Renal cortical epithelial cell (primary cell): ENCODE measurements at places on chromosomes 4 and X. TPM values are rescaled to one million over a fixed set of nuclear protein-coding genes. Genes with fewer than 3 reads are reported as not detected.

TDO2 gene
- 0.05 TPM in 1 of 2 replicates, not detected in the other for total RNA-seq

GRCh38 chr4:124459941-124460310, 252.6 kb downstream of the ANKRD50 start:
- DNase-seq: no peak

DNA sequence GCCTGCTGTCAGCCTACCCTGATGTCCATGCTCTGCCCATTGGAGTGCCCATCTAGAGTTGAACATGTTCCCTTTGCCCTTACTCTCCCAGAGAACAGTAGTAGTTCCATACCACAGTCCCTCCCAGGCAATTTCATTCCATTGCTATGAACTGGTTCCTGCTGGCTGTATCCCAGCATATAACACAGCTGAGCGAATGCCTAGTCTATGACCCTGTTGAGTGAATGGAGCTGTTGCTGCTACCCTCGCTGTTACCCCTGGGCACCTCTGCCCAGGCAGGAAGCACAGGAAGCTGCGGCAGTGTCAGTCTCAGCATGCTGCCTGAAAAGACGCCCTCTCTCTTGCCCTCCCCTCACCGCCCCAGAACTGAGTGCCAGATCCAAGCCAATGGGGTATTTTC, 73.3 kb downstream of the SOX3 start:
- no peak for DNase-seq

DNA sequence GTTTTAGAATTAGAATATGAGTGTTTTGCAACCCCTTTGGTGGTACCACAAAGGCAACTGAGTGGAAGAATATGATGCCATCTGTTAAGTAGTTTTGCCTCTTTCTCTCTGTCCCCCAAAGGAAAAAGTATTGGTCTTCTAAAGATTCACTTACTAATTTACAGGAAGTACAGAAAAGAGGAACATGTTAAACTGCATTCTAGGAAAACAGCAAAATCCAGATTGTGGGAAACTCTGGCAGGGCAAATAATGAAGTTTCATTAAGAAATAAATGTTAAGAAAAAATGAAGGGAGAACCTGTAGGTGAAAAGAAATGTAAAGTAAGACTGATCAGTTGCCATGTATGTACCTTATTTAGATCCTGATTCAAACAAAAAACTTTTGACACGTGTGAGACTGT, 39.3 kb downstream of the NSUN7 start:
- DNase-seq: no peak

DNA sequence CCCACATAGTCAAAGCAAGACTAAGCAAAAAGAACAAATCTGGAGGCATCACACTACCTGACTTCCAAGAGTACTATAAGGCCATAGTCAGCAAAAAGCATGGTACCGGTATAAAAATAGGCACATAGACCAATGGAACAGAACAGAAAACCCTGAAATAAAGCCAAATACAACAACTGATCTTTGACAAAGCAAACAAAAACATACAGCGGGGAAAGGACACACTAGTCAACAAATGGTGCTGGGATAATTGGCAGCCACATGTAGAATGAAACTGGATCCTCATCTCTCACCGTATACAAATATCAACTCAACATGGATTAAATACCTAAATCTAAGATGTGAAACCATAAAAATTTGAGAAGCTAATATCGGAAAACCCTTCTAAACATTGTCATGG, 819.3 kb upstream of the FRG1 start:
- no peak for DNase-seq

ARSH gene
- total RNA-seq: not detected in 2 replicates

PPA2 gene
- 117 and 129 TPM in 2 replicates for total RNA-seq

DNA sequence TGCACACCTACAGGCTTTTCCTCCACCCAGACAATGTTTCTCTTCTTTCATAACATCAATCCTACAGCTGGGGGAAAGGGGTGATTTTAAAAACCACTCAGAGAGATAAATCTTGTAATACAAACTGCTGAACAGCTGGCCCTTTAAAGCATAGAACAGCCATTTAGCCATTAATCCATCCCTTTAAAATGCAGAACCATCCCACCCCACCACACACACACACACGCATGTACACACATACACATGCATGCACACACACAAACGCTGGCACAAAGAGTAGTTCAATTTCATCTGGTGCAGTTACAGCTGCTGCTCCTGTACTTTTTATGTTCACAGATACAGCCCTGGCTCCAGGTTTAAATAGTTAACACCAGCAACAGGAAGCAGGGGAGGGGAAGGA, 426.1 kb downstream of the MID1IP1 start:
- DNase-seq: no peak
